ENCODE measurements at places on chromosomes 5 and 9. TPM values are rescaled to one million over a fixed set of nuclear protein-coding genes. Genes with fewer than 3 reads are reported as not detected.
A peak's percentile ranks its signal among the peaks of the same experiment; 100 is the strongest.

ELL2 gene
- 50.3 TPM for total RNA-seq

DNA sequence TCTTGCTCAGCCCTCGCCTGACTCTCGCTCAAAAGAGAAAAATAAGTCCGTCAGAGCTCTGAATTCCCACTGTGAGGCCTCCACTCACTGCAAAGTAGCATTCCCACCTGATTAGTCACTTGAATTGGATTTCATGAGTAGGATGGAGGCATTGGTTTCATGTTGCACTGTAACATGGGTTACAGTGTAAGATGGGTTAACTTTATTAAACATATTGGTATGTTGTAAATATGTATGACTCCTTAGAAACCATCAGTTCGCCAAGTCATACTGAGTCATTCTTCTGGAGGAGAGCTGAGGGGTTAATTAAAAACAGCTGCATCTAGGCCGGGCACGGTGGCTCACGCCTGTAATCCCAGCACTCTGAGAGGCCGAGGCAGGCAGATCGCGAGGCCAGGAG, 93.8 kb upstream of the BNC2 start:
- no peak for DNase-seq

GRCh38 chr9:31733166-31733565, 651.3 kb upstream of the ACO1 start:
- DNase-seq, result no peak

GRCh38 chr5:1448511-1449011, 3.3 kb upstream of the SLC6A3 start:
- peak; percentile 76 for DNase-seq
